Stimulated activated naive CD8-positive, alpha-beta T cell treated with anti-CD3 and anti-CD28 coated beads, Interleukin-15, Interleukin-2, amounts not matched to agents 100 U/mL and 50 U/mL, for 24 hours (primary cell): ENCODE measurements at places on chromosomes 3 and 15.

GRCh38 chr15:66027268-66027805 is 158.0 kb downstream of the RAB11A start:
- no peak for DNase-seq

GRCh38 chr3:168360993-168361392 is 265.3 kb upstream of the GOLIM4 start:
- no peak for DNase-seq

- DNase-seq = no peak
Measured at GRCh38 chr3:151395806-151396205, 11.3 kb upstream of the P2RY12 start.

- DNase-seq = no peak
Measured at GRCh38 chr15:55110446-55110845, 86.3 kb downstream of the RSL24D1 start.

DNA sequence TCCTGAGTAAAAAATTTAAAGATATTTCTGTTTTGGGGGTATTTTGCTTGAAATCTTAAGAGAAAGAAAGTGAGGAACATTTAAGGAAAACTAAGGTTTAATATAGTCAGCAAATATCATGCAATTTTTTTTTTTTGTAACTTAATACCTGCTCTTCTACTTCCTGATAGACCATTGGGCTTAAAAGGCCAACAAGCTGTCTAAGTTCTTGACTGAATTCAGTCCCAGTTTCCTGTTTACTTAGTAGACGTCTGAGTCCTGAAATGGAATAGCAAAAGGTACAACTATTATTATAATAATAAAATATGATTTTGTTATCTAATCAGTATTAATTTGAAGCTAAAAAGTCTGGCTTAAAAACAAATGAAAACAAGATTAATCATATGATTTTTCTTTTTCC is 37.9 kb downstream of the IQCB1 start:
- no peak for DNase-seq

DNA sequence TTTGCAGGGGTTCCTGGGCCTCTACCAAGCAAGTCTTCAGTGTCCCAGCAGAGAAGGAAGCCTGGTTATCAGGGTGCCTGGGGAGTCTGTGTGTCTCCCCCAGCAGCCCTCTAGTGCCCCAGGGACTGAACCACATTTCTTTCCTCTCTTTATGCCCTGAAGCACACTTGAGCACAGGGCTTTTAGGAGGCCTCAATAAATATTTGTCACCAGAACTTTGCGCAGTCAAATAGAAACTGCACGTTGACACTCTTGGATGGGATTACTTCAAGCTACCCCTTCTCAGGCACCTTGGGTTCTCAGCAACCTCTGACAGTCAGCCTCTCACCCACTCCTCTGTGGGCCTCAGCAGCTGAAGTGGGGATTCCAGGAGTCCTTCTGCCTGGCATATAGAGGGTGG is 226.6 kb upstream of the HES1 start:
- no peak for DNase-seq

DNA sequence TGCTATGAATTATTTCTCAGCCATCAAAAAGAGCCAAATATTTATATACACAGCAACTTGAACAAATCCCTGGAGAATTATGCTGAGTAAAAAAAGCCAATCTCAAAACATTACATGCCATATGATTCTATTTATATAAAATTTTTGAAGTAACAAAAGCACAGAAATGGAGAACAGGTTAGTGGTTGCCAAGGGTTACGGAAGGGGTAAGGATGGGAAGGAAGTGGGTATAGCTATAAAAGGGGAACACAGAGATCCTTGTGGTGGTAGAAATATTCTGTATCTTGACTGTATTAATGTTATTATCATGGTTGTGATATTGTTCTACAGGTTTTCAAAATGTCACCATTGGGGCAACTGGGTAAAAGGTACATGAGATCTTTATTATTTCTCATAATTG is 62.3 kb upstream of the ASB14 start:
- no peak for DNase-seq

GRCh38 chr3:180600473-180600872 is 1.5 kb upstream of the TTC14 start:
- DNase-seq = no peak

- peak; percentile 44 for DNase-seq
Measured at GRCh38 chr15:77107531-77108355, 36.8 kb upstream of the TSPAN3 start.

DNA sequence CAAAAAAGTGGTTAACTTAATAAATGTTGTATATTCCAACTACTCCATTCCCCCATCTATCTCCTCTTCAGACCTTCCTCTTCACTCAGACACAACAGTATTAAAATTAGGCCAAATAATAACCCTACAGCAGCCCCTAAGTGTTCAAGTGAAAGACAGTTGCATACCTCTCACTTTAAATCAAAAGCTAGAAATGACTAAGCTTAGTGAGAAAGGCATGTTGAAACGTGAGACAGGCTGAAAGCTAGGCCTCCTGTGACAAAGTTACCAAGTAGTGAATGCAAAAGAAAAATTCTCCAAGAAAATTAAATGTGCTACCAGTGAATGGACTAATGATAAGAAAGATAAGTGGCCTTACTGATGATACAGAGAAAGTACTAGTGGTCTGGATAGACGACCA is 71.7 kb downstream of the ANKRD28 start:
- no peak for DNase-seq

DNA sequence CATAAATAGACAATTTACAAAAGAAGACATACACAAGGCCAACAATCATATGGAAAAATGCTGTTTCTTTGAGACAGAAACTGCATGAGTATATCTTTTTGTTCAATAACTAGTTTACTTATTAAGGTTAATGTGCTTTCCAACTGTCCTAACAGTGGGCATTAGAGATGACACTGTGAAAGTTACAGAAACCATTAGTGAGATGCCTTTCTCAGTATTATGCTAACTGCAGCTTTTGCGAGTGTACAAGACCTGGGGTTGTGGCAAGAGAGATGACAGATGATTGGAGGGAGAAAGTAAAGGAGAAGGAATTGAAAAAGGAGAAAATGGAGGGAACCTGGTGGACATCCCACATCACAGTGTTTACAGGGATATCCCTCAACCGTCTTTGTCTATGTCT is 640.5 kb downstream of the ZPLD1 start:
- DNase-seq = no peak

DNA sequence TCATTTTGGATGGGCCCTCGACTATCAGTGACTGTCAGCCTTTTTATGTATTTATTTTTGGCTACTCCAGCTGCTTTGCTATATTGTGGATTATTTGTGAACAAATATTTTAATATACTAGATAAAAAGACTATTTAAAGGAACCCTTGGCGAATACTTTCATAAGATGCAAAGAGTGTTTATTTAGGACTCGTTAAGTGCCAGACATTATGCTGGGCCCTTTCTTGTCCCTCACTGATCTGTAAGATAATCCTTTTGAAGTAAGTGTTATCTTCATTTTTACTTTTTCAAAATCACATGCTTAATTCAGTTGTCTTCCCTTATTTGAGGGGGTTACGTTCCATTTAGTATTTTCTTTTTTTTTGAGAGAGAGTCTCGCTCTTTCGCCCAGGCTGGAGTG is 376.8 kb upstream of the C2CD4B start:
- DNase-seq = no peak

DNA sequence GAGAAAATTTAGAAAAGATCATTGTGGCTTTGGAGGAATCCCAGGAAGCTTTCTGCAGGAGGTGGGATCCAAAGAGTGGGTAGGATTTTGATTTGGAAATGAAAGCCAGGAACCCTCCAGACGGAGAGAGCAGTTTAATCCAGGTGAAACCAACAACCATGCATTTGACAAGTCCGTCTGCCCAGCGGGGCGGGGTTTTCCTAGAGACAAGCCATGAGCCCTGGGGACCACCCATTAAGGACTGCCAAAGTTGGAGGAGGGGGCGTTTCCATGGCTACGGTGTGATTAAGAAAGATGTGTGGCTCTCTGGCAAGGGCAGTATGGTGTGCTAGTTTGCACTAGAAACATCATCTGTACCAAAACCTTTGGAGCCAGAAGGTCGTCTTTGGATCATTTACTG is 53.4 kb downstream of the SRGAP3 start:
- DNase-seq = no peak

GRCh38 chr3:25653322-25653721 is 11.4 kb downstream of the TOP2B start:
- no peak for DNase-seq

GRCh38 chr15:71809346-71809745 is 1.0 kb upstream of the NR2E3 start:
- DNase-seq = no peak

DNA sequence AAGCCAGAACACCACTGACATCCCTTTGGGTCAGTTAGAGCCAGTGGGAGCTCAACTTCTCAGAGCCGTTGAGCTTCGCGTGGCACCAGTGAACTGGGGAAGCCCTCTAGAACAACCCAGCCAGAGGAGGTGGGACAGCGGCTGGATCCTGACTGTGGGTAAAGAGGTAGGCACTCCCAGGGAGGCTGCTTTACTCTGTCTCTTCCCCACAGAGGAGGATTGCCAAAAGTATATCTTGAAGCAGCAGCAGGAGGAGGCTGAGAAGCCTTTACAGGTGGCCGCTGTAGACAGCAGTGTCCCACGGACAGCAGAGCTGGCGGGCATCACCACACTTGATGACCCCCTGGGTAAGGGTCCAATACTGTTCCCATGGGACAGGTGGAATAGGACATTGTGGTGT is 1.2 kb downstream of the MYD88 start:
- no peak for DNase-seq

DNA sequence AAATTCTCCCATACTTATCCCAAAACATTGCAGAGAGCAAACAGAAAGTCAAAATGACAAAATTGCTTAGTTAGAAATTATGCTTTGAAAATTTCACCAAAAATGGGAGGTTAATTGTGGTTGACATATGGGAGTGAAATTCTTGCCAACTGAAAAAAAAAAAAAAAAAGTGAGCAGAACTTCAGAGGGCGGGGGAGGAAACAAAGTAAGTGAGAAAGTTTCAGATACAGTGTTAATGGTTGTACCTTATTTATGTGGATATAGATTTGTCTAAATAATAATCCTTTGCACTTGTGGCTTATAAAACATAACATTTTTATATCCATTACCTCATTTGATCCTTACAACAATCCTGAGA is 91.5 kb upstream of the RAP2B start:
- no peak for DNase-seq

- no peak for DNase-seq
Measured at GRCh38 chr15:52336529-52336928, 40.9 kb upstream of the MYO5C start.

DNA sequence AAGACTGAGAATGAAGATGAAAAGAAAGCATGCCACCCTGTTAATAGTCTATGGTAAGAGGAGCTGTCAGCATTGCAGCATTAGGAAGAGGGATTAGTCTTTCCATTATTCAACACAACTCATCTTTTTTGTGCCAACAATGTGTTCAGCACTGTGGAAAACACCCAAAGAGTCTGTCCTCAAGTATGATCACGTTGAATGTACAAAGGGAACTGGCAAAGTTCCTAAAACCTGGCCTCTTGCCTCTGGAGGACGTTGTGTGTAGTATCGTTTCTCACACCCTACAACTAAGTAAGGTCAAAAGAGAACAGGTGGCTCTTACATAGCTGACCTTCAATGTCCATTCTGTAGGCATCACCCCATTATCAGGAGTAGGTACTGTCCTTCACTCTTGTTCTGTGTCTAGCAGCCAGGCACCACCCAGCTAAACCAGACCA is 147.9 kb upstream of the THBS1 start:
- DNase-seq = no peak

GRCh38 chr3:29281094-29281343 is 148 bp downstream of the RBMS3 start:
- DNase-seq = no peak

- DNase-seq = no peak
Measured at GRCh38 chr3:178112134-178112533, 424.1 kb upstream of the KCNMB2 start.

DNA sequence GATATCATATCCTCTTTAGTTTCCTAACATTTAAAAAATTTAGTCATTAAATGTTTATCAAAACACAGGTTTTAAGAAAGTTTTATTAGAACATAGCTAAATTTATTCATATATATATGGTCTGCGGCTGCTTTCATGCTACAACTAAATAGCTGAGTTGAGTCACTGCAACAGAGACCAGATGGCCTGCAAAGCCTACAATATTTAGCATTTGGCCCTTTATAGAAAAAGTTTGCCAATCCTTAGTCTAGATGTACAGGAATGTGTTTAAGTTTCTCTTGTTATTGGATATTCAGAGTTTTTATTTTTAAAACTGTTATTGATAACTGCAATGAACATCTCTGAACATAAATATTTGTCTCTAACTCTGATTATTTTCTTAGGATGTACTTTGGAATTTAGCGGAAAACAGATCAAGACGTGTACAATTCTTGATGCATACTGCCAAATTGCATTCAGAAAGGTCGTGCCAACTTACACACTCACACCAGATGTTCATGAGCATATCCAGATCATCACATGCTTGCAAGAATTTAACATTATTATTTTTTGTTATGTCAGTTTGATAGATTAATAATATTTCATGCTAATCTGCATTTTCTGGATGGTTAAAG is 157.9 kb downstream of the STAC start:
- no peak for DNase-seq

GRCh38 chr3:48088056-48088748 is 72.0 kb upstream of the MAP4 start:
- no peak for DNase-seq

DNA sequence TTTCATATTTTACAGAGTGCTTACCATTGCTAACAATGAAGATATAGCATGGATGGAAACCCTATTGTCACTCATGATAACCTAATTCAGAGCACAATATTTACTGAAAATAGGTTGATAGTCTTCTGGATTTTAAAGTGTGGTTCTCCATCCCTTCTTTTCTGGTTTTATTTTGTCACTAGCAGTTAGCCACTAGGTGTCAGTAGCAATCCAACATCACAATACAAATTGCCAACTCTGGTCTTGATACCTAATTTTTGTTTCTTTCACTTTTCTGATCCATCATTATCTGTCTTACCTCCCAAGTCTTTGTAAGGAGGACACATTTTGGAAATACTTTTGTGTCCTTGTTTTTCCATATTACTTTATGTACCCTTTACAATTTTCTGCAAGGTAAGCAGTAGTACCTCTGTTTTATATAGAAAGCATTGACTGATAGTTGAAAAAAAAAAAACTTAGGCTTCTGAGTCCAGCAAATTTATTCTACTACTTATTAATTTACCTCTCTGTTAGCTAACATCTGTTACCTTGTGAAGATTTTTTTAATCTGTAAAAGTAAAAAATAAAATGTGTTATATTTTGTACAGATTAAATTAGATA is 28.3 kb upstream of the CRYBG3 start:
- no peak for DNase-seq
